ENCODE measurements at places on chromosomes 1 and 21.

DNA sequence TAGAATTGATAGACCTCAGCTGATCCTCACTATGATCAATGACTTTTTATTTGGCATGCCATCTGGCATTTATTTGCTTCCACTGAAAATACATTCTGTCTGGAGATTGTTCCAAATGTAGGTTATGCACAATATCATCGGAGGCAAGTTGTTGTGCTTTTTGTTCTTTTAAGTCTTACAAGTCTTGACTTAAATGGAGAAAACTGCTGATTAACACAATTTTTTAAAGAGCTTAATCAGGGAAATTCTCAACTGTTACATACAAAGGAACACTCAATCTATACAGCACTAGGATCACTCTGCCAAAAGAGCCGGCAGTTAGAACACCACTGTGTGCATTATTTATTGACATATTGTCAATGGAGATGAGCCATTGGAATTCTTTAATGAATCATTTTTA, 19.2 kb downstream of the CYYR1 start:
- no peak for DNase-seq

GRCh38 chr1:113780374-113781146, 21.3 kb upstream of the PHTF1 start:
- no peak for DNase-seq

DNA sequence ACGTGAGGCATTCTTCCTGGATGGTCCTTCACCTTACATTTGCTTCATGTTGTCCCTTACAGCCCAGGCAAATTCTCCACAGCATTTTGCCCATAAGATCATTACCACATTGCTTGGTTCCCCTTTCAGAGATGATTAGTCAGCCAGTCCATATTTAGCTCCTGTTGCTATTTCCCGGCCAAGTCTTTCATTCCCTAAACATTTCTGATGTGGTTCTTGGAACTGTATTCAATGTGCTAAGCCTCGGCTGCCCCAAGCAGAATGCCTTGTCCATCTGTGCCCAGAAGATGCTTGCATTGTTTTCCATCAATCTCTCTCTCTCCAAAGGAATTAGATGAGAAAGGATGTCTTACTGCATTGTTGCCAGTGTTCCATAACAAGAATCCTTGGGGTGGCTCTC, 420.9 kb upstream of the CAMK1G start:
- DNase-seq = no peak

GRCh38 chr1:42137766-42138165, 15.4 kb upstream of the GUCA2B start:
- DNase-seq = no peak

GRCh38 chr1:104264521-104264920, 514.8 kb downstream of the AMY1C start:
- no peak for DNase-seq

All from stimulated activated CD4-positive, alpha-beta T cell treated with anti-CD3 and anti-CD28 coated beads, Interleukin-12 subunit alpha, Interleukin-12 subunit beta, amount 100 ng/mL, for 24 hours (primary cell).